GM23338 (cell line): ENCODE measurements at places on chromosomes 1 and 21. TPM values are rescaled to one million over a fixed set of nuclear protein-coding genes. Genes with fewer than 3 reads are reported as not detected.
A peak's percentile ranks its signal among the peaks of the same experiment; 100 is the strongest.

GRCh38 chr1:214441119-214441518 lies 110.3 kb downstream of the PTPN14 start:
- no peak for DNase-seq

- peak; percentile 34 for DNase-seq
Measured at GRCh38 chr1:245216366-245217115, 61.8 kb downstream of the KIF26B start.

DNA sequence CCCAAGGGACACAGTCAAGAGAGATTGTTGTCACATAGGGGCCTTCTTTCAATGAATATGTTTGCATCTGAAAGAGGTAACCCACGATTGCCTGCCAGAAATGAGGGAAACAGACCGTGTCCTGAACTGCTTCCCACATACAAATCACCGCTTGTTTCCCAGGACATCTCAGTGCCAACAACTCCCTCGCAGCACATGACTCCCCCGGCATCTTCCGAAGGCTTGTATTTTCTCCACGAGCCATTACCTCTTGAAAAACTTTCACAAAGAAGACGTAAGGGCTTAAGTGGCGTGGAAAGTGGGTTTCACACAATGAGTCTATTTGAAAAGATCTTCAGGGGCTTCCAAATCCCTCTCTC lies 31.6 kb upstream of the PDE9A start:
- no peak for DNase-seq

DNA sequence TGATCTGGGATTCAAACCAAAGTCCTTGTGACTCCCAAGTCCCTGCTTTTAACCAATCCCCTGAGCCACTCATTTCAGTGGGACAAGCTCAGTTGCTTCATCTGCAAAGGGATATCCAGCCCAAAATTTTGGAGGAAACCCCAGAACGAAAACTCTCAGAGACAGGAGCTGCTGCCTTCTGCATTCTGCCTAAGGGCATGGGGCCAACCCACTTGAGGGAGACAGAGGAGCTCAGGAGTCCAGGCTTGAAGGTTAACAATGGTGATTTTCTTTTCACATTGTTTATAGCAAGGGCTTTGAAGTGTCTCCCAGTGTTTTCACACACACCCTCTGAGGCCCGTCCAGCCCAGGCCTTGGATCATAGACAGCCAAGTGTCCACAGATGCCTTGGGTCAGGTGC lies 148.1 kb upstream of the CTTNBP2NL start:
- no peak for DNase-seq

DNA sequence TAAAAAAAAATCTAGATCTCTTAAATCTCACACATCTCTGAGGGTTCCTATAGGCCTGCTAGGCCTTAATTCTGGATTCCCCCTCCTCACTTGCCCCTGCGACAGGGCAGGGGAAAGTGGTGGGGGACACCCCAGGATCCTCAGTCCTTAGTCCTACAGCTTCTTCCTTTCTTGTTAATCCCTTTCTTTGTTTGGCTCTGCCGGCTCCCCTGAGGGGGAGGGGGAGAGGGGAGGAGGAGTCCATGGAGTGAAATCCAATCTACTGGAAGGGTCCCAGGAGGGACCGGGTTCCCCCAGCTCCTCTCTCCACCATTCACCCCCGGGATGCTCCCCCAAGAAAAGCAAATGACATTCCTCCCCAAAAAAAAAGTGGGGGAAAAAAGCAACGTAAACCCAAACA lies 8.5 kb downstream of the MEX3A start:
- DNase-seq: peak; percentile 92

GRCh38 chr1:115133440-115133839 lies 44.1 kb upstream of the TSPAN2 start:
- DNase-seq: no peak

- no peak for DNase-seq
Measured at GRCh38 chr1:174954671-174955669, 44.8 kb upstream of the CACYBP start.

- no peak for DNase-seq
Measured at GRCh38 chr1:46081619-46082018, 50.8 kb downstream of the PIK3R3 start.

- no peak for DNase-seq
Measured at GRCh38 chr1:167022384-167022783, 33.3 kb downstream of the MAEL start.

- no peak for DNase-seq
Measured at GRCh38 chr1:91564888-91565701, 64.4 kb downstream of the CDC7 start.

- peak; percentile 98 for DNase-seq
Measured at GRCh38 chr1:64472805-64473204, 2.9 kb downstream of the CACHD1 start.

GRCh38 chr1:36835017-36835695 lies 199.2 kb downstream of the GRIK3 start:
- no peak for DNase-seq

DNA sequence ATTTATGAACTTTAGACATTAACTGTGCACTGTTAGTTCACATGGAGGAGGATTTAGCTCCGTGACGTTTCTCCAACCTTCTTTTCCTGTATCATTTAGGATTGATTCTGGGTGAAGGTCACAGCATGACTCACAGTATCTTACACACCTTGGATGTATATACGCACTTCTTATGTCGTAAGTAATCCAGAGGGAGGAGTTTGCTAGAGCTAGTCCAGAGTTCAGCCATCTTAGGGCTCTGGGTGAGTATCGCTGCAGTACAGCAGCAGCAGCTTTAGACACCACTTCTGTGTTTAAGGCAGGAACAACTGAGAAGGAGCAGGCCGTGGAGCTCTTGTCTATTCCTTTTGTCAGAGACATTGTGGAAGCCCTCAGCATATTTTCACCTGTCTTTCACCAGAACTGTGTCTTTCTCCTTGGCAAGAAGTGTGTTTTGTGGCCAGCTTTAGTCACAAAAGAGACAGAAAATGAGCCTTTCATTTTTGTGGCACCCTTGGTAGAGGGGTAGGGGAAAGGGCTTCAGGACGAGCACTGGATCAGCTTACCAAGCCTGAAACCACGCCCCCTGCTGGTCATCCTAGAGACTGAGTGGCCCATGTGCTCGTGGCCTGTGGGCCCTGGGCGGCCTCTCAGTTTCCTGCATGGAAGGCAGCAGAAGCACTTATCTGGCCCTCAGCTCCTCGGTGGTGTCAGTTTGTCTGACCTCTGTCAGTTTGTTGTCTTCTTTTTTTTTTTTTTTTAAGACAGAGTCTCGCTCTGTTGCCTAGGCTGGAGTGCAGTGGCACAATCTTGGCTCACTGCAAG lies 64.0 kb downstream of the ADARB1 start:
- peak; percentile 92 for DNase-seq

The SELL gene
- total RNA-seq: not detected in 2 replicates

The SPATC1L gene
- 30.7 and 37.6 TPM in 2 replicates for total RNA-seq

The AK5 gene
- total RNA-seq: 8.8 and 18.3 TPM in 2 replicates

The LEMD1 gene
- total RNA-seq: 10.7 and 14.7 TPM in 2 replicates

The POU3F1 gene
- total RNA-seq: 8.6 and 11.5 TPM in 2 replicates

The LRRN2 gene
- 2.0 and 2.6 TPM in 2 replicates for total RNA-seq

The MCOLN2 gene
- total RNA-seq: 10.0 and 10.9 TPM in 2 replicates

The ATP6V1G3 gene
- not detected in 2 replicates for total RNA-seq

The LCE6A gene
- not detected in 2 replicates for total RNA-seq

The PDPN gene
- total RNA-seq: 67.3 and 77.2 TPM in 2 replicates
